Activated effector memory CD4-positive, alpha-beta T cell treated with Interleukin-2 at 50 U/mL for 16 hours (primary cell): ENCODE measurements at places on chromosomes 16 and 17.
A peak's percentile ranks its signal among the peaks of the same experiment; 100 is the strongest.

DNA sequence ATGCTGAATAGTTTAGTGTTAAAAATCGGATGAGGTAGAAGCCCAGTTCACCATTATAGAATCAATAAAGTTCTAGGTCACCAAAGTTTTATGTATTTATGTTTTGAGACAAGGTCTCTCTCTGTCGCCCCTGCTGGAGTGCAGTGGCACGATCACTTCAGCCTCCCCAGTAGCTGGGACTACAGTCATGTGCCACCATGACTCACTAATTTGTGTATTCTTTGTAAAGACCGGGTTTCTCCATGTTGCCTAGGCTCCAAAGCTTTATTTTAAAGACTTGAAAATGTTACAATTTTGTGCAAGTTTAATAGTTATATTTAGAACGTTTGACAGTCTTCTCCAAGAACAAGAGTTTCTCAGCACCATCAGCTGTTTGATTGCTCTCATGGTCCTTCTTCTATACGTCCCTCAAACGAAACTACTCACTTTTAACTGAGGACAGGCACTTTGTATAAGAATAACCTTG lies 32.1 kb downstream of the NDE1 start:
- peak; percentile 15 for DNase-seq

GRCh38 chr17:81961521-81962498 lies 823 bp upstream of the NOTUM start:
- DNase-seq, result no peak

DNA sequence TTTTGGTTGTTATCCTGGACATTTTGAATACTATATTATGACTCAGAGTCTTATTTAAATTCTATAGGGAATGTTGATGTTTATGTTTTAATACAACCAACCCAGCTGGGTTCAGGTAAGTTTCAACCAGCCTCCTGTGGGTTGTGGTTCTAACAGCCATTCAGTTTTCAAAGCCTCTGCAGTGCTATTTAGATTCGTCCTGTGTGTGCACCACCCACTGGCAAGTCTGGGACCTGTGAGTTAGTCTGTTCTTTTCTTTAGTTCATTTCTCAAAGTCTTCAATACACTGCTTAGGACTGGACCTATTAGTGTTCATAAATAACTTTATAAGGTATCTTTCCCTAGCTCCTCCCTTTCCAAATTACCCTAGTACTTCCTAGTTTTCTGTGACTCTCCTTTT lies 170.6 kb downstream of the TMEM132E start:
- DNase-seq, result no peak

GRCh38 chr16:19008245-19009169 lies 24.8 kb downstream of the TMC7 start:
- DNase-seq, result no peak

- no peak for DNase-seq
Measured at GRCh38 chr17:61479493-61480413, 27.5 kb downstream of the TBX4 start.

DNA sequence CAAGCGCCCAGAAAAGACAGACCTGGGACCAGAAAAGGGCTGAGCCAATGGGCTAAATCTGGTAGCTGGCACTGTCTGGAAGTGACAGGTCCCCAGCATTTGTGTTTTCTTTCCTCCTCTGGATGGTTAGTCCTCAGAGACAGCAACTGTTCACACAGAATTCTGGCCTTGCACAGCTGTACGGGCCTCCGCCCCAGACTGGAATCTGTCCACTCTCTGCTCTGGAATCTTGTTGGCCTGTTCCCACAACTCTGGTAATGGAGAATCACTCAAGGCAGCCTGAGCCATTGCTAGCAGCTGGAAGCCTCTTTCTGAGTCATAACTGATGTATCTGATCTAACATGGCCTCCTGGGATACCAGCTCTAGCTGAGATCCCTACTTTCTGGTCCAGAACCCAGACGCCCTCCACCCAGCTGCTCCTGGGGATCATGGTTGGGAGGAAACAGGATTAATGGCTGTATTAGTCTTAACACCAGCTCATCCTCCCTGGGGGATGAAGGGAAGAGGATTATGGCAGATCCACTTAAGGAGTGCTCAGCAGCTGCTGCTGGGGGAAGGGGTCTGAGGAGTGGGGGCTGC lies 9.1 kb downstream of the ZNF668 start:
- no peak for DNase-seq
